Muscle of arm (tissue), 14 donors: ENCODE measurements at places on chromosomes 4 and X.

GRCh38 chrX:148298737-148299136 lies 201.7 kb upstream of the AFF2 start:
- no peak for DNase-seq

- no peak for DNase-seq
Measured at GRCh38 chrX:39125834-39126233, 324.6 kb downstream of the MID1IP1 start.

DNA sequence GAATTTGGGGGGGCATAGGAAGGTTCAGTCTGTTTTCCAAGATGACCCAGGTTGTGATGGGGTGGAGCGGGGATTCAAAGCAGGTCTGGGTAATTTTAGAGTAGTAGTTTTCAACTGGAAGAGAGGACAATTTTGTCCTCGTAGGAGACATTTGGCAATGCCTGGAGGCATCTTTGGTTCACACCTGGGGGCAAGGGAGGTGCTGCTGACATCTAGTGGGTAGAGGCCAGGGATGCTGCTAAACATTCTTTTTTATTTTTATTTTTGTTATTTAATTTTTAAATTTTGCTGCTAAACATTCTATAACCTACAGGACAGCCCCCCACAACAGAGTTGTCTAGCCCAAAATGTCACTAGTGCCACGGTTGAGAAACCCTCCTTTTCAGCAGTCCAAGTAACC lies 1.9 kb downstream of the RAB9A start:
- no peak for DNase-seq

DNA sequence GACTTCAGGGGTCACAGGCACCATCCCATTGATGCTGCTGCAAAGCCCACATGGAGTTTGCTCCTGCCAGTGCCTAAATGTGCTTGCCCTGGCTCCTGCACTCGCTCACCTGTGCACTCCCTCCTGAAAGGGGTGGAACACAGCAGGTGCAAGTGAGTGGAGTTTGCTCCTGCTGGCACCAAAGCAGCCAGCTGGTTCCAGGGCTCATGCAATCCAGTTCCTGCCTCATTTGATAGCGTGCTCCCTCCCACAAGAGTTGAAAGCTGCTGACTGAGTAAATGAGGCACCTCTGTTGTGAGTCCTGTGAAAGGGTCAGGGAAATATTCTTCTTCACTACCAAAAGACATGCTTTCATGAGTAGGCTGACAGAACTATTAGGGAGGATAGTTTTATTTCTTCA lies 30.5 kb downstream of the CXCL8 start:
- DNase-seq: no peak

DNA sequence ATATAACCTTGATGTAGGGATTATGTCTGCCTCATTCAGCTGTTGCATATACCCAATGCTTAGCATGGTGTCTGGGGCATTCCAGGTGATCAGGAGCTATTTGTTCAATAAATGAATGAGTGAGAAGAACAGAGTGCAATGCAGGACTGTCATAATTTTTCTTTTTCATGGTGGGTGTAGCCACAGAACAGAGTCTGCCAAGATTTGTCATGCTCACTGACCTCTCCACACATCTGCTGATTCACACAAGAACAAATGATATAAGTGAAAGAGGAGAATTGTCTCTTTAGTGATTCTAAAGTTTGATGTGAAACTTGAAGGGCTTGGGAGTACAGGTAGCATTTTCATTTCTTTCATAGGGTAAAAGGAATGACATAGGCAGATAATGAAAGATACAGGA lies 64.4 kb upstream of the TEX13D start:
- no peak for DNase-seq

GRCh38 chrX:72584163-72584562 lies 11.5 kb upstream of the HDAC8 start:
- DNase-seq: no peak

DNA sequence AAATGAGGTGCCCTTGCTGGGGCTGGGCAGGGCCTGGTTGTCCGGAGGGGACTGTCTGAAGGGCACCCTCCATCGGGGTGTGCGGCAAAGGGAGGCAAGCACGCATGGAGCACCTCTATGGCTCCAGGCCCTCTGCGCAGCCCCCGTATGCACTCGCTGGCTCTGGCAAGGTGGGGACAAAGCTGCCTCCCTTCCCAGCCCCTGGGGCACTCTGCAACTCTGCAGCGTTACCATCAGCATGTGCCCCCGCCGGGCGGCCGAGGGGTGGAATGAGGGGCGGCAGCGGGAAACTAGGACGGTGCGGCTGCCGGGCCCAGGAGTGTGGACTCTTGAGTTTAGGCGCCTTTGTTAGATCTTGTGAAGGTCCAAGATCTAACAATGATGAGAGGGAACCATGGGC lies 26.4 kb downstream of the TRMT44 start:
- DNase-seq: no peak

DNA sequence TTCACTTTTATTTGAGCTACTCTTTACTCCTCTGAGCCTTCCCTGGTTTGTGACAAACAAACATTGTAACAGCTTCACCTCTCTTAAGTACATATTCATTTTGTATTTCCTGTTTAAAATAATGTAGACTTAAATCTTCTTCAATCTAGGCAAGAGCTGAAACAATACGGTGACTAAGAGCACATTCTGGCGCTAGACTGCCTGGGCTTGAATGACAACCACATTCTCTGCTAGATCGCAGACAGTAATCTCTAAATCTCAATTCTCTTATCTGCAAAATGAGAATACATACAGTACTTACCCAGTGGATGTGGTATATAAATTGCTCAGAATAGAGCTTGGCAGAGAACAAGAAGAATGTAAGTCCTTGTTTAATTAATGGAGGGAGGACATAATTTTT lies 144.8 kb downstream of the ARAP2 start:
- DNase-seq: no peak

DNA sequence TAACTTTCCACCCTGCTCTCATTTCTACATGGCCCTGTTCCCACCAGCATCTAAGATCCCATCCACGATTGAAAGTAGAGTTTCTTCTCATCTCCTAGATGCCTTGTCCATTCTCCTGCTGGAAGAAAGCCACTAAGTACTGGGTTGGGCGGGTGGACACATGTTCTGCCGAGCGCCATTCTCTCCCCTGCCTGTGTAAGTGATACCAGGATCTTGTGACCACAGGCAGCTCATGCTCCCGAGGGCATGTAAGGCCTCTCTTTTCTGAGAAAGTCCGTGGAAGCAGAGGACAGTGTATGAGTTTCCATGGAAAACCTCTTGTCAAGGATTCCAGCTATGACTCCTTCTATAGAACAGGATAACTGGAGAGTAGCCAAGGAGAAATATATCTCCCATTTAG lies 3.3 kb upstream of the SLC25A4 start:
- no peak for DNase-seq

DNA sequence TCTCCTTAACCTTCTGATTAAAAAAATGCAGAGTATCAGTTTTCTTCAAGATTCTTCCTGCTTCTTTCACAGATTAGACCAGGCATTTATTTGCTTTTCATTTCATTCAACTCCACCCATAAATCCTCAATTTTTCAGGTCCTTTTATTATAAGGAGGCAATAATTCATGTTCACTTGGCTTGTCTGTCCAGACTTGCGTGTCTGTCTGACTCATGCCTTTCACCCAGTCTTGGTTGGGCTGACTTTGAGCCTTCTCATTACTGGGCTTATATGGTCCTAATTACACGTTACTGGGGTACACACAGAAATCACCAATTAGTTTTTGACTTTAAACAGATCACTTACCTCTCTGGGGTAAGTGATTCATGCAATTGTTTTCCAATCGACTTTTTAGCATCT lies 48.8 kb upstream of the GALNT7 start:
- no peak for DNase-seq

DNA sequence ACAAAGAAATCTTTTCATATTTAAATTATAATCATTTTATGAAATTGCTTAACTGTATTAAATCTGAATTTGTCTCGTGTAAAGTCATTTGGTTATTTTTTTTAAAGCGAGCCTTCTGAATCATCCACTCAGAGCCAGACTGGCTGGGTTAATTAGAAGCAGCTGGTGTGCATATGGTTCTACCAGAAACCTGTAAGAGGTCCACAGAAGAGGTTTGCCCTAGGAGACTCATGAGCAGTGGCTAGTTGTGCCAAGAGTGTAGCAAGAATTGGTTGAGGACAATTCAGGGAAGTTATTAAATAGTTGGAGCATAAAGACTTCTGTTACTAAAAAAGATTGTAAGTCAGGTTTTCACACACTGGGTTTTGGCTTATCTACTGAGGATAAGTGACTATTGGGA lies 267.4 kb downstream of the IL1RAPL2 start:
- DNase-seq: no peak

- no peak for DNase-seq
Measured at GRCh38 chrX:48511560-48511959, 2.8 kb downstream of the PORCN start.

DNA sequence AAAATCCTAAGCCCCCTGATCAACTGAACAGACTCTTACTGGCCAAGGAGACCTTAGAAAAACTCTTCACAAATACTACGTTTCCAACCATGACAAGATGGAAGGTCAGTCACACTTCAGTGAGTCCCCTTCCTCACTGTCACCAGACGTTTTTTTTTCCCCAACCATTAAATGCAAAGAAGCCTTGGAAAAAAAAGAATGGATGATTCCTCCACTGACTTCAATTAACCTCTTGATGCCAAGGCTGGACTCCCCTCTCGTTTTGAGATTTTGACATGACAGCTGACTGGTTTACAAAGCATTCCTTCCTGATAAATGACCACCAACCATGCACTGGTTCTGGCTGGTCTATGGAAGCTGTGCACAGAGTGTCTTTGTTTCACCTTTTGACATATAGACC lies 73.2 kb downstream of the SLC34A2 start:
- DNase-seq: no peak

- no peak for DNase-seq
Measured at GRCh38 chr4:182107931-182108330, 135.3 kb upstream of the TENM3 start.

GRCh38 chr4:54001668-54002365 lies 62.6 kb downstream of the CHIC2 start:
- no peak for DNase-seq

DNA sequence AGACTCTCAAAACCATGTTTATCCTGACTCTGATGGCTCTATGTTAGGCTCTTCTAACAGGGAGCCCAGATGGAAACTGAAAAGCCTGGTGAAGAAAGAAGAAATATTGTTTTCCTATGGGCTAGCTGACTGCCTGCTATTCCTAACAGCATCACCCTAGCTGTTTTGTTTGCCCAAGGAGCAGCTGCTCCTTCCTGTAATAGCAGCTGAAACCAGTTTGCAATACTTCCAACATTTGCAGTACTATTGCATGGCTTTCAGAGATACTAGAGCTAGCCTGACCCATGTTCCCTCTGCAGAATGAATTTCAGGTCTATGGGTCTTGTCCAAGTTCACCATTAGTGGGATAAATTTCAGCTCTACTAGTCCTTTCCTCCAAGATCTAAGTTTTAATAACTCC lies 495.2 kb downstream of the INPP4B start:
- DNase-seq: peak; percentile 34

GRCh38 chr4:123073650-123074049 lies 151.3 kb upstream of the NUDT6 start:
- DNase-seq: no peak

DNA sequence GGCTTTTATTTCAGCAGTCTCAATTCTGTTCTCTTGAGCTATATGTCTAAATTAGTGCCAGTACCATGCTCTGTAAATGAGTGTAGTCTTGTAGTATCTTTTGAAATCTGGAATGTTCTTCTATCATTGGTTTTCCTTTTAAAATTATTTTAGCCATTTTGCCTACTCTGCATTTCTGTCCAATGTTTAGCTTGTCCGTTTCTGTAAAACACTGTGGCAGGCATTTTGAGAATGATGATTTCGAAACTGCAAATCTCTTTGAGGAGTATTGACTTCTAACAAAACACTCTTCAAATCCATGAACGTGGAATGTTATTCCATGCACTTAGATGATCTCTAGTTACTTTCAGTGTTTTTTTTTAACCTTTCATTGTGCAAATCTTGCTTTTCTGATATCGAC lies 28.3 kb upstream of the PPP4R3C start:
- DNase-seq: no peak

GRCh38 chr4:151797131-151797530 lies 36.3 kb upstream of the GATB start:
- DNase-seq: no peak

DNA sequence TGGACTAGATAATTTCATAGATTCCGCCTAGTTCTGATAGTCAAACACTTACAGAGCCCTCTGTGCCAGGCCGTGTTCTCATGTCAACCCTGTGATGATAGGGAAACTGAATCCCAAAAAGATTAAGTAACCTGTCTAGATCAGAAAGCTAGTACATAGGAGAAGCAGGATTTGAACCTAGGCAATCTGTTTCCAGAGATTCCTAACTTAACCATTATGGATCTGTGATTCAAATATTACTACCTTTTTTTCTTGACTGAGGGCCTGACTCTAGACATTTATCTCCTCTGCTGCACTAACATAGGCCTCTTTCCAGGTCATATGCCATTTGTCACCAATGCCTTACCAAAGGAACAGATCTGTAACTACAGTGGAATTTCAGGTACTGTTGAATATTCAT lies 1.5 kb downstream of the ALAS2 start:
- no peak for DNase-seq

GRCh38 chrX:39502486-39502885 lies 595.3 kb downstream of the BCOR start:
- no peak for DNase-seq

GRCh38 chrX:73068467-73069364 lies 10.6 kb downstream of the PABPC1L2A start:
- no peak for DNase-seq

DNA sequence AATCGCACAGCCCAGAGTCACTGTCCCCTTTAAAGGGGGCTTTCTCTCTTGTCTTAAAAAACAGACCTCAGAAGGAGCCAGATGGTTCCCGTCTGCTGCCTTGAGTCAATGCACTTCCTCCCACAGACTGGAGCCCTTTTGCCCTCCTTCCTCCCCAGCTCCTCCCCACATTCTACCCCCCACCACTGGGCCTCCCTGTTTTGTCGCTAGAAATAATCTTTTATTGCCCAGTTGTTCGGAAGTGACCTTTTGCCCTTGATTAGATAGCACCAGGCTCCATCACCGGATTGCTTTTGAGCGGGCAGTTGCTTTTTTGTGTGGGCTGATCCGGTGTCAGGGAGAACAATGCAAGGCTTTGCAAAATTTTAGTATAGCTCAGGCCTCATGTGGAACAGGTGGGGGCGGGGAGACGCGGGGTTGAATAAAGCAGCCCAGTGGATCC lies 47.7 kb downstream of the SPRY1 start:
- peak; percentile 38 for DNase-seq

DNA sequence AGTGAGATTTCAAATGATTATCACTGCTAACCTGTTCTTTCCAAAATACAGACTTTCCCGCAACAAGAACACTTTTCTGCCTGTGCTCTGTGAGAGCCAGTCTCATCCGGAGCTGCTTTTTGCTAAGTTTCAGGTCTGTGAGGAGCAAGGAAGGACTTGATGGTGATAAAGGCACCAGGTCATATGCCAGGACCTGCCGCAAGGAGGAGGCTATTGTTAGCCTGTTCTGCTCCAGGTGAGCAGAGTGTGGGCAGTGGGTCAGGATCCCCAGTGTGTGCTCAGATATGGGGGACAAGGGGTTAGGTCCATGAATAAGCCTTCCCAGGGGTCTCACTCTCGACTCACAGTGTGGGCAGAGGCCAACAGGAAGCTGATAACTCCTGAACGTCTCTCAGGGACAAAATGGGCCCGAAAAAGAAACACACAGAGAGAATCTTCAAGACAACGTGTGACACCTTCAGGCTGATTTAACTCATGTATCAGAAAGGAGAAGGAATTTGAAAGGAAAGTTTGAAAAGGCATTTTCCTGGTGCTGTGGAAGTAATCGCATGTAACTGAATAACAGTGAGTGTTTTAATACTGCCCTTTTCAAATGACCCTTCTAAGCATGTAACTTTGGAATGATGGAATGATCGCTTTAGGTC lies 57.7 kb upstream of the PDLIM3 start:
- no peak for DNase-seq

GRCh38 chrX:45889471-45889870 lies 655.8 kb downstream of the ZNF674 start:
- DNase-seq: no peak
